Tibial nerve (tissue), 4 donors: ENCODE measurements at places on chromosomes 2 and 18. TPM values are rescaled to one million over a fixed set of nuclear protein-coding genes. Genes with fewer than 3 reads are reported as not detected.

The CFAP65 gene
- not detected for total RNA-seq

The NEU2 gene
- not detected for total RNA-seq

The LYG2 gene
- not detected for total RNA-seq

The CAPG gene
- total RNA-seq: 67.6 TPM

The FEV gene
- not detected for total RNA-seq

The ACVR1 gene
- 19.2 TPM for total RNA-seq

GRCh38 chr2:102603904-102604303, 15.4 kb upstream of the SLC9A2 start:
- no peak for DNase-seq

DNA sequence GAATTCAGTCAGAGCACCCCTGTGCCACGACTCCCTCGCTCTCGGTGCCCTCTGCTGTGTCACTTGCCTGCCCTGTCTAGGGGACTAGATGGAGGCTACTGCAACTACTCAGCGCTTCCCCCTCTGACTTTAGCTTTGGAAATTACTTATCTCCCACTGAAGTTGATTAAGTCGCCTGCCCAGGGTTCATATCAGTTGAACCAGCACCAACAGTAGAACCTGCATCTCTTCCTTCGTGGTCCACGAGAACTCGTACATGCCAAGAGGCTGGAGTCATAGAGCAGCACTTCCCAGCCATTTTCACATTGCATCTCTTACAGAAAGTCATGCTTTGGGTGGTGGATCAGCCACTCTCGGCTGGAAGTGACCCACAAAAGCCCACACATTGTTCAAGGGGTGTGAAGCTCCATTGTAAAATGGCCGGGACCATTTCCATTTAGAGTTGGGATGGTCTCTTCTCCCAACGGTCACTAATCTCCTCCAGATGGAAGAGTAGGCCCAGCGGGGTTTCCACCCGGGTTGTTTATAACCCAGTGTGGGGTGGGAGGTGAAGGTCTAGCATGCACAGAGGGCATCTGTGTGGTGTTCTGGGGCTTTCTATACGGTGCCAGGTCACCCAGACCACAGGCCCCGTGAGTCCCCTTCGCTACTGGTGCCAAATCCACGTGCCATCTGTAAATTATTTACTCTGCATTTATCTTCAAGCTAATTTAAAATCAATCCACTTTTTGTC, 38.0 kb downstream of the STEAP3 start:
- no peak for DNase-seq

- peak; percentile 70 for DNase-seq
These were observed 253.2 kb downstream of the TTC32 start for GRCh38 chr2:19648583-19648982.

GRCh38 chr2:43524177-43524965, 71.5 kb downstream of the THADA start:
- no peak for DNase-seq

GRCh38 chr2:74028741-74029140, 44.0 kb downstream of the TET3 start:
- DNase-seq: no peak

GRCh38 chr2:95077530-95077825, 44.1 kb downstream of the MRPS5 start:
- no peak for DNase-seq

DNA sequence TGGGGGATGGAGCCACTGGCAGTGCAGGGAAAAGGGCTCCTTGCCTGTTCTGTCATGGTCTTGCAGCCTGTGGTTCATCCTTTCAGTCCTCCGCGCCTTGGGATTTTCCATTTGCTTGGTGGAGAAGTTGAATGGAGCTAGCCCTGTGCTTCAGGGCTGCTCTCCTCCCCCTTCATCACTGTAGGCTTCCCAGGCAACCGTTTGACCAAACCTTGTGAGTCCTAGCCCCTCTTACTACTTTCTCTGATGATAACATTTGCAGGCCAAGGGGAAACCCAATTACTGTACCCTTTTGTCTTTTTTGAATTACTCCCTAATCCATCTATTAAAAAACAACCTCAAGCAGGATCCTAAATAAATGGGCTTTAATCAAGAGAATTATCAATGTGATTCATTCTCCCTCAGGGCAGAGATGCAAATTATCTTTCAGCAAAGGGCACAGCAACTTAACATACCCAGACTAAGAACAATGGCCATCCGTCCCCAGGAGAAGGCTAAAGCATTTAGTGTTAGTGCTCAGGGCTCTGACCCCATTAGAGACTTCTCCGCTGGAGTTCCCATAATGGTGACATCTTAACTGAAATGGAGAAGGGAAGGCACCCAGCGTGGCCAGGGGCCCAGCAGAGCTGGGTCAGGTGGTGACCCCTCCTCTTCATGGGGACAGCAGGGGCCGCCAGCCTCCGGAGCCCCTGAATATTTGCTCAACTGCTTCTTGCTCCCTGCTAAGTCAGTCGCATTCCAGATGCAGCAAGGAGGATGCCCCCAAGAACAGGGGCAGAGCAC, 40.7 kb downstream of the RHOB start:
- DNase-seq: no peak

DNA sequence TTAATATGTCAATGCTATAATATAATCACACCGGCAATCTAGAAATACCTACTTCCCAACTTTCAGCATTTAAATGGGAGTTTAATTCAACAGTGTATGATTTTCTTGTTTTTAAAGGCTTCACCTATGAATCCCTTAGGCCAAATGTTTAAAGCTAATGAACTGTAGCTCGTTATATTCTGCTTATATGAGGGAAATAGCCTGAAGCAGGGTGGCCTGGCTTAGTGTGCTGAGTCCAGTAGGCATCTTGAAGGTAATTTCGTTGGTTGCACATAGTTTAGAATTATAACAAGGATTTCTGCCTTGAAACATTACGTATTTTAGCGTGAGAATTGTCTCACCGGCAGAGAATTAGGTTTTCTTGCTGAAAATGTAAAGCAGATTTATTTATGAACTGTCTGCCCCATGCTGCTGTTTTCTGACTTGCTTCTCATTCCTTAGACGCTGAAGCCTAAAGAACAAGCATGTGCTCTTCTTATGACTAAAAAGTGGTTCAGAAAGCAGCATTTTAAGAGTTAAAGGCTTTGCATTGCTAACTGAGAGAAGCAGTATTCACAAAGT, 433.7 kb upstream of the RAB12 start:
- DNase-seq: no peak

GRCh38 chr18:28823506-28824182, 646.7 kb upstream of the CDH2 start:
- DNase-seq: no peak

- no peak for DNase-seq
These were observed 11.3 kb upstream of the ERBB4 start for GRCh38 chr2:212549941-212550340.

DNA sequence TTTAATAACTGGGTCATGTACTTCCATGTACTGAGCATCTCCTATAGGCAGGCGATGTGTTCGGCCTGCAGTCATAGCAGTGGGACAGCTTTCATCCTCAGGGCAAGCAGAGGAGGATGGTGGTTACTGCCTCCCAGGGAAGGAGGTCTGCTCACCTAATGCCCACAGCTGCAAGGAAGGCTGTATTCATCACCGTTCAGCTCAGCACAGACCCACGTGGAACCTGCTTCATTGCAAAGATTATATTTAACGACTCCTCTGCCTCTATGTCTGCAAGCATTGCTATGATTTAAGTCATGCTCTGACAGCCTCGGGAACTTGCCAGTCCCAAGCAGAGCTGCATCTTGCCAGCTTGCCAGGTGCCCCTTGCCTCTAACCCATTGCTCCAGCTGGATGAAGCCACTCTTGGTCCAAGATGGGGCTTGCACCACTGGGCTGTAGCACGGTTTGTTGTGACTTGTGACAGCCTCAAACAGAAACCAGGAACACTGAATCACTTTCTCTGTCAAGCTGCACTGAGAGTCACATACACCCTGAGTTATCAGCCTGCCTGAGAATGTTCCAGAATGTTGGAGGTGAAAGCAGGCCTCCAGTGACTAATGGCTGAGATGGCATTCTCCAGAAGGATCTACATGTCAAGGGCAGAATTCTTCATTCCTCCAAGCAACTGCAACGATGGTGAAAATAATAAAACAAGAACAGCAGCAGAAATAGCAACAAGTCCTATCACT, 651.1 kb upstream of the ID2 start:
- no peak for DNase-seq

- DNase-seq: no peak
These were observed 107.0 kb downstream of the RAPGEF4 start for GRCh38 chr2:172842511-172843265.

DNA sequence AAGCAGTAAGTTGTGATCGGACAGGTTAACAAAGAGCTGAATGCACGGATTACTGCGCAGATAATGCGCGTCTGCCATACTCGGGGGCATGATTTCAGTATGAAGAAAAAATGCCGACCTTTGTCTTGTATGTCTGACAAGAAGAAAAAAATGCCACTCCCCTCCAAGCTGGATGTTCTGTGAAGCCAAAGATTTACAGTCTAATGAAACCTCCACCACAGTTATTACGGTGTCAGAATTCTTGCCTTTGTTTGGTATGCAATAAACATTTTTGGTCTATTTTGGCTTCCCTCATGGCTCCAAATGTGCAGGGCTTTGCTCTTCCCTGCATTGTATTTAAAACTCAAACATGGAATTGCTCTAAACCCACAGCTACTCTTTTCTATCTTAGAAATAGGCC, 72.2 kb upstream of the THUMPD2 start:
- no peak for DNase-seq

DNA sequence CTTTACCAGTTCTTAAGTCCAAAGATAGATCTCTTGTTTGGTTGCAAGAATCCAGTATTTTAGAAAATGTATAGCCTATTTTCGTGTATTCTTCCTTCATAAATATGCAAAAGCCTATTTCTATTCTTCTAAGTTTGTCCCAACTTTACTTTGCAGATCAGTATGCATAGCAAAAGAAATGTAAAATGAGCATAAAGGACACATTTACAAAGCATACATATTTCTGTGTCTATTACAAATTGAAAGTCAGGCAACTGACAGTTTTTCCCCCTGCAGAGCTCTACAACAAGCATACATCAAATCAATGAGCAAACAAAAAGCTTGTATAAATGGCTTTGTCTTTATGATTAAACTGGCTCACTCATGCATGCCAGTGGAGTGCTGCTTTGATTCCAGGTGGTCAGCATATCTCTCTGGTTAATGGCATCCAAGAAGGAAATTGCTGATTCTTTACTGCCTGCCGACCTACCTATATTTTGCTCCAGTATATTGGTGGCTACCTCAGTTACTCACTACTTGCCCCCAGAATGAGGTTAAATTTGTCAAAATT, 10.0 kb upstream of the VPS54 start:
- DNase-seq: no peak

DNA sequence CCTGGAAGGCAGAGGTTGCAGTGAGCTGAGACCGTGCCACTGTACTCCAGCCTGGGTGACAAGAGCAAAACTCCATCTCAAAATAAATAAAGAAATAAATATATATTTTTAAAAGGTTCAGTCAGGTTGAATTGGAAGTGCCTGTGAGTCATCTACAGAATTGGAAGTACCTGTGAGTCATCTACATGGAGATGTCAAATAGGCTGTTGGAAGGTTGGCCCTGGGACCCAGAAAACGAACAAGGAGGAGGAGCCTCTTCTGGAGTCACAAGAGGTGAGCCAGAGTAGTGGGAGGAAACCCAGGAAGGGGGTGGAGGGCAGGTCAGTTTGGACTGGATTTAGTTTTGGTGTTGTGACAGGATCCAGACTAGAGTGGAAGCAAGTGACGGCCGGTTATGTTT, 15.2 kb upstream of the SCYGR1 start:
- DNase-seq: no peak

GRCh38 chr2:232999354-232999753, 13.7 kb downstream of the NGEF start:
- DNase-seq: no peak

DNA sequence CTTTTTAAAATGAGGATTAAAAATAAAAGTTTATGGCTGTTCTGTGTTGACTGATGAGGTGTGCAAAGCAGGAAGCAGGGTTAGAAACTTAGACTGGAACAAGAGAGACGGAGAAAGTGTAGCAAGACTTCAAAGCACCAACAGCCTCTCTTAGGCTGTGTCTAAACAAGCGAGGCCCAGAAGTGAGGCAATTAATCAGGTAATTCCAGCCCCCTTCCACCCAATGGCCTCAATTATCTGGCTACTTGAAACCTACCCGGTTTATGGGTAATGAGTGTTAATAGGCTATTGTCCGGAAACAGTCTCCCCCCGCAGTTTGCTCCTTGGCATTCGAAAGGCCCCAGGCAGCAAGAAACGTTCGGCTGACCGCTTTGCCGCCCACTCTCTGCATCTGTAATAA, 171.7 kb upstream of the MYCN start:
- DNase-seq: no peak

GRCh38 chr2:101401906-101402305, 14.6 kb upstream of the CREG2 start:
- DNase-seq: no peak

DNA sequence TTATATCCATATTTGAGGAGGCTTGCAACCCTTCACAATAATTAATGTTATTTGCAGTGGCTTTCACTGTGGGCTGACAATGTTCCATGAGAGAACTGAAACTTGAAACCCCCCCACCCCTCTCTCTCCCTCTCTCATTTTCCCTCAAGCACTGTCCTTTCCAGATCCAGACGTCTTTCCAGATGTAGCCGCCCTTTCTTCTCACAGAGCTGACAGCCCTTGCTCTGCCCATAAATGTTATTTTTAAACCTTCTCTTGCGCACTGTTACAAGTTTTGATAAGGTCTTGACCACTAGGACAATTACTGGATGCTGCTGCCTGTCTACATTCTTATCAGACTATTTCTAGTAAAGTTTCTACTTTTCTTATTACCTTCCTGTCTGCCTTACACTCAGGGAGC, 91.4 kb upstream of the LINC00305 start:
- DNase-seq: no peak

DNA sequence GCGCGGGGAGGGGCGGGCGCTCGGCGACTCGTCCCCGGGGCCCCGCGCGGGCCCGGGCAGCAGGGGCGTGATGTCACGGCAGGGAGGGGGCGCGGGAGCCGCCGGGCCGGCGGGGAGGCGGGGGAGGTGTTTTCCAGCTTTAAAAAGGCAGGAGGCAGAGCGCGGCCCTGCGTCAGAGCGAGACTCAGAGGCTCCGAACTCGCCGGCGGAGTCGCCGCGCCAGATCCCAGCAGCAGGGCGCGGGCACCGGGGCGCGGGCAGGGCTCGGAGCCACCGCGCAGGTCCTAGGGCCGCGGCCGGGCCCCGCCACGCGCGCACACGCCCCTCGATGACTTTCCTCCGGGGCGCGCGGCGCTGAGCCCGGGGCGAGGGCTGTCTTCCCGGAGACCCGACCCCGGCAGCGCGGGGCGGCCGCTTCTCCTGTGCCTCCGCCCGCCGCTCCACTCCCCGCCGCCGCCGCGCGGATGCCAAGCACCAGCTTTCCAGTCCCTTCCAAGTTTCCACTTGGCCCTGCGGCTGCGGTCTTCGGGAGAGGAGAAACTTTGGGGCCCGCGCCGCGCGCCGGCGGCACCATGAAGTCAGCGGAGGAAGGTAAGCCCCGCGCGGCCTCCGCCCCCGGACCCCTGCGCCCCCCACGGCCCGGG, at the start of gene NFATC1:
Gene NFATC1 (plus strand): TSS at position 170 of the 644 bp plus-strand sequence. CDS start 295 bp downstream, at position 465.
- peak; percentile 69 for DNase-seq

GRCh38 chr2:100818606-100819369, 1.2 kb upstream of the NPAS2 start:
- no peak for DNase-seq

DNA sequence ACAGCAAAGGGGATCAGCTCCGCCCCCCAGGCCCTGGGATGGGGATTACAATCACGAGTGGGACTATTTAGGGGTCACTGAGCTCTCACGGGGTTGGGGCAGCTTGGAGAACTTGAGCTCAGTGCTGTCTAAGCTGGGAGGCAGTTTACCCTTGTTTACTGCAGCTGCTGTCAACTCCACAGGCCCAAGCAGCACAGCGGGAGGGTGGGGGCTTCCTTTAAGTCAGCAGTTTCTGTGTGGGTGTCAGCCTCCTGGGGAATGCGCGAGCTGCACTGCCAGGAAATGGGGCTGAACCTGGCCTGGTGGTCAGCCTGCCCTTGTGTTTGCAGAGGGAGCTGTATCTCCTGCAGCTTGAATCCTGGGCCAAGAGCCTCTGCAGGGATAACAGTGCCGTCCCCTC, 29.8 kb downstream of the TOGARAM2 start:
- no peak for DNase-seq
